MCF 10A (cell line): ENCODE measurements at places on chromosomes 16 and 17. TPM values are rescaled to one million over a fixed set of nuclear protein-coding genes. Genes with fewer than 3 reads are reported as not detected.

DNA sequence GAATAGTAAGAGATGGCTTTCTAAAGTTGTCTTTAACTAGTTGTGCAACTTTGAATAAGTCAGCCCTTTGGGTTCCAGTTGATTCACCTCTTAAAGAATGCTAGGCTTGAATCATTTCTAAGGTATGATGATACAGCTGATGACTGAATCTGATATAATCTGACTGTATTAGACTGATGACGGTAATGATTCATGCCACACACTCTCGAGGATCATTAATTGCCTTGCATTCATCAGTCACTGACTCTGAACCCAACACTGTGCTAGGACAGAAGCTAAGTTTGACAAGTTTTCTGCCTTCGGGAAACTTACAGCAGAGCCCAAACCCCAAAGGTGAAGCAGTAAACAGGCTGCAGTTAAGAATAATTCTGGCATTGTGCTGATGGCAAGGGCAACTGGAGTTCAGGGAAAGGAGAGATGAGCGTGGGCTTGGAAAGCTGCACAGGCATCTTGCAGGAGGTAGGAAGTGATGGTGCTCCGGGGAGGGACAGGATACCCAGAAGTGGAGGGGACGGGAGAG, 25.8 kb downstream of the ASIC2 start:
- no peak overlapping the region for H3K4me3 ChIP-seq
- H3K36me3 ChIP-seq, result no peaks in the 10 kb centered on the region
- H3K27me3 ChIP-seq, result no peaks in the 10 kb centered on the region
- peak; percentile 66 for DNase-seq
- H3K27ac ChIP-seq, result no peak overlapping the region

The ABCA10 gene
- total RNA-seq, result 18.3 and 24.7 TPM in 2 replicates

DNA sequence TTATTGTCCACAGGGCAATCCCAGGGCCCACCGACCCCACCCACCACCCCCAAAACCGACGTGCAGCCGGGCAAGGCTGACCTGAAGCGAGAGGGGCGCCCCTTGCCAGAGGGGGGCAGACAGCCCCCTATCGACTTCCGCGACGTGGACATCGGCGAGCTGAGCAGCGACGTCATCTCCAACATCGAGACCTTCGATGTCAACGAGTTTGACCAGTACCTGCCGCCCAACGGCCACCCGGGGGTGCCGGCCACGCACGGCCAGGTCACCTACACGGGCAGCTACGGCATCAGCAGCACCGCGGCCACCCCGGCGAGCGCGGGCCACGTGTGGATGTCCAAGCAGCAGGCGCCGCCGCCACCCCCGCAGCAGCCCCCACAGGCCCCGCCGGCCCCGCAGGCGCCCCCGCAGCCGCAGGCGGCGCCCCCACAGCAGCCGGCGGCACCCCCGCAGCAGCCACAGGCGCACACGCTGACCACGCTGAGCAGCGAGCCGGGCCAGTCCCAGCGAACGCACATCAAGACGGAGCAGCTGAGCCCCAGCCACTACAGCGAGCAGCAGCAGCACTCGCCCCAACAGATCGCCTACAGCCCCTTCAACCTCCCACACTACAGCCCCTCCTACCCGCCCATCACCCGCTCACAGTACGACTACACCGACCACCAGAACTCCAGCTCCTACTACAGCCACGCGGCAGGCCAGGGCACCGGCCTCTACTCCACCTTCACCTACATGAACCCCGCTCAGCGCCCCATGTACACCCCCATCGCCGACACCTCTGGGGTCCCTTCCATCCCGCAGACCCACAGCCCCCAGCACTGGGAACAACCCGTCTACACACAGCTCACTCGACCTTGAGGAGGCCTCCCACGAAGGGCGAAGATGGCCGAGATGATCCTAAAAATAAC, 3.0 kb downstream of the SOX9 start:
- no peak overlapping the region for H3K4me3 ChIP-seq
- no peak for DNase-seq
- H3K36me3 ChIP-seq, result no peaks in the 10 kb centered on the region

DNA sequence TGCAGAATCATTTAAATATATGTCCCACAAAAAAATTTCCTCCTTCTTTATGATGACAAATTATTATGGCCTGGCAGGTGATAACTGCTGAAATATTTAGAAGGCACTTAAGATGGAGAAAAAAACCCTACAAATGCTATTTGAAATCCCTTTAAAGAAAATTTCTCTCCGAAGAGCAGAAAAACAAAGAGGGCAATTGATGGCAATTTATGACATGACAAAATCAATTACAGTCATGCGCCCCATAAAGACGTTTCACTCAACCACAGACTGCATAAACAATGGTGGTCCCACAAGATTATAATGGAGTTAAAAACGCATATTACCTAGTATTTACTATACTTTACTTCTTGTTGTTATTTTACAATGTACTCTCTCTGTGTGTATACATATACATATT, 25.2 kb upstream of the KIF2B start:
- H3K4me1 ChIP-seq, result no peaks in the 10 kb centered on the region
- H3K27ac ChIP-seq, result no peak overlapping the region
- no peaks in the 10 kb centered on the region for H3K27me3 ChIP-seq
- H3K4me3 ChIP-seq, result no peak overlapping the region
- H3K36me3 ChIP-seq, result no peaks in the 10 kb centered on the region

The NTN3 gene
- not detected in 2 replicates for total RNA-seq

- DNase-seq, result no peak
- H3K4me3 ChIP-seq, result no peak overlapping the region
Measured at GRCh38 chr16:82137822-82138167, 32.2 kb downstream of the MPHOSPH6 start.

GRCh38 chr16:25690552-25691143, 1.1 kb upstream of the HS3ST4 start:
- DNase-seq, result no peak
- H3K27ac ChIP-seq, result no peak overlapping the region
- no peak overlapping the region for H3K4me3 ChIP-seq
- H3K27me3 ChIP-seq, result no peaks in the 10 kb centered on the region
- no peaks in the 10 kb centered on the region for H3K36me3 ChIP-seq

- H3K4me3 ChIP-seq, result no peak overlapping the region
- H3K36me3 ChIP-seq, result peaks cover 97% of the 10 kb centered on the region
- no peak overlapping the region for H3K27ac ChIP-seq
- no peak for DNase-seq
Measured at GRCh38 chr17:37233036-37233435, 142.7 kb upstream of the C17orf78 start.

- H3K4me3 ChIP-seq, result peak overlapping the region; percentile 24
- peaks cover 8% of the 10 kb centered on the region for H3K4me1 ChIP-seq
- no peaks in the 10 kb centered on the region for H3K27me3 ChIP-seq
Measured at GRCh38 chr16:29943846-29944799, 17.8 kb upstream of the TMEM219 start.

DNA sequence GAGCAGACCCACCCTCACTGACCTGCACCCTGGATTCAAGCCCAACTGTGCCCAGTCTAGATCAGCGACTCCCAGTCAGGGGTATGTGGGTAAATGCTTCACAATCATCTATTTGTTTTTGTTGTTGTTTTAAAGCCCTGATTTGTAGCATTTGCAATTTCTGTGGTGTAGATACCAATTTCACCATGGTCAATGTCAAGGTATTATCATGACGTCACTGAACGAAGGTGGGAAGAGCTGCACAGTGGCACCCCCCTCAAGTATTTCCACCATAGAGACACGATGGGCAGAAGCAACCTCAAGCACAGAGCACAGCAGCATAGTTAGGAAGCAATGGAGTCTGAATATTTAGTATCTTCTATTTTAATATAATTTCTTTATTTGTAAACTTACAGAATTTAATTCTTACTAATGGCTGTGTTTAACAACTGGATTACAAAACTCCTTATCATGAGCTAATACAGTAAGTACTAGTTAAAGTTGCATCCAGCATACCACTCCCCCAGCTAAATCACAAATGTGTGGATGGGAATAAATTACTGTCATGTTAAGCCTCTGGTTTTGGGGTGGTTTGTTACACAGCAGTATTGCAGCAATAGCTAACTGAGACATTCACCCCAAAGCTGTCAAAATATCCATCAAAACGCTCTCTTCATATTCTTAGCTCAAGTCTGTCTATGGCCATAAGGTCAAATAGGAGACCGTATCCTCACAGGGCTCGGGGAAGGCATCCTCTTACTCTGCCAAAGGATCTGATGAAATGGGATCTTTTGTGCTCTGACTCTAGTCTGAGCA, 25.5 kb downstream of the ORC6 start:
- no peaks in the 10 kb centered on the region for H3K4me1 ChIP-seq
- H3K36me3 ChIP-seq, result no peaks in the 10 kb centered on the region
- no peak overlapping the region for H3K27ac ChIP-seq
- H3K27me3 ChIP-seq, result no peaks in the 10 kb centered on the region
- H3K4me3 ChIP-seq, result no peak overlapping the region

The CACNG4 gene
- not detected in 2 replicates for total RNA-seq

DNA sequence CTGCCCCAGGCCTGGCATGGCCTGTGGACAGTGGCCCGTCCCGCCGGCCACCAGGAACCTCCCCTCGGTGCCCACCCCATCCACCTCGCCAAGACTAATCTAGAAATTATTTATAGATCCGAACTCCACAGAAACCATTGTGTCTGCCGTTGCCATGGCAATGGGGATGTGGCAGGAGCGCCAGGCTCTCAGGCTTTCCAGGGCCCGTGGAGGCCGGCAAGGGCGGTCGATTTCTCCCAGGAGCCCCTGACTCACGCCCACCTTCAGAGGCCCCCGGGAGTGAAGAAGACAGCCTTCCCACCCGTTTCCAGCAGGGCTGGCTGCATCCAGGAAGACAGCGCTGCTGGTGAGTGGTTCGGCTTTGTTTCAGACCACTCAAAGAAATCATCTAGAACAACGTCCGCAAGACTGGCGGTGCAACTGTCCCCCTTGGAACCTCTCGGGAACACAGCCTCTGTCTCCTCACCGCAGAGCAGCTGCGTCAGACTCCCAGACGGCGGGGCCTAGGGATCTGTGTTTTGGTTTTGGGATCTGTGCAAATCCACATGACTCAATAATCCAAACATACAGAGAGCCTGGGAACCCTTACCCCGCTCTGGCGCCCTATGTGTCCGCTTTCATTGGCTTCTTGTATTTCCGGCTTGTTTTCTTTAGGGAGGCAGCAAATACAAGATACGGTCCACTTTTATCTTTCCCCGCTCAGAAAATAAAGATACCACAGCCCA, 48.5 kb upstream of the ZCCHC14 start:
- H3K4me1 ChIP-seq, result no peaks in the 10 kb centered on the region
- H3K27ac ChIP-seq, result no peak overlapping the region
- H3K4me3 ChIP-seq, result no peak overlapping the region
- no peak for DNase-seq
- no peaks in the 10 kb centered on the region for H3K36me3 ChIP-seq
- H3K27me3 ChIP-seq, result peaks cover 27% of the 10 kb centered on the region

- H3K4me1 ChIP-seq, result peaks cover 19% of the 10 kb centered on the region
- H3K27ac ChIP-seq, result peak overlapping the region; percentile 79
- peak; percentile 78 for DNase-seq
Measured at GRCh38 chr16:20849589-20850390, 43.5 kb downstream of the REXO5 start.

DNA sequence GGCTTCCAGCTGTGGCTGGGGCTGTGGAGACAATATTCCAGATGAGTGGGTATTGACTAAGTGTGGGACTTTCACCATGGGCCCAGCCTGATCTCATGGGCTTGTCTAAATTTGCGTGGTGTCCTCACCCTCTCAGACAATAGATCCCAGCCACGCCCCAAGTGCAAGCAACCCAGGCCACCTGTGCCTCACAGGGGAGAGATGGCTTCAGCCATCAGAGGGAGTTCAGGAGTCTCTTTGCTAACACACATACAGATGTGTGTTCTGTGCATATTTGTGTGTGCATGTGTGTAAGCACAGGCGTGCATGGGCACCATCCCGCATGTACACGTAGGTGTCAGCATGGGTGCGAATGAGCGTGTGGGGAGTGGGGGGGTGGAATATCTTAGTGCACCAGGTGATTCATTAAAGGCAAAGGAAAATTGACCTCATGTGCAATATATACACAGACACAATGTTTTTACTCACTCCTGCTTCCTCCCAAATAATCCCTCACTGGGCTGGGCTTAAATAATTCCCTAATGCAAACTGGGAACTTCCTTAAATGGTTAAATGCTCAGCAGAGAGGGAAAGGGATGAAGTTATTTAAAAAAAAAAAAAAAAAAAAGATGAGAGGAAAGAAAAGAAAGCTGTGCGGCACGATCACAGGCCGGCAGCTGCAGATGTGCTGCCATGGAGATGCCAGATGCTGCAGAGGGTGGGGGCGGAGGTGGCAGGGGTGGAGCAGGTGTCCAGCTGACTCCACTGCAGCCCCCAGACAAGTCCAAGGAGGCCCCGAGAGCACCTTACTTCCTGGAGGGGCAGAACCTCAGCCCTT, 24.0 kb upstream of the CDC42EP4 start:
- H3K36me3 ChIP-seq, result peaks cover 6% of the 10 kb centered on the region
- peak; percentile 68 for DNase-seq
- peaks cover 25% of the 10 kb centered on the region for H3K4me1 ChIP-seq
- H3K4me3 ChIP-seq, result peak overlapping the region; percentile 15

- no peaks in the 10 kb centered on the region for H3K36me3 ChIP-seq
- H3K4me3 ChIP-seq, result no peak overlapping the region
- no peak overlapping the region for H3K27ac ChIP-seq
- no peaks in the 10 kb centered on the region for H3K27me3 ChIP-seq
- H3K4me1 ChIP-seq, result no peaks in the 10 kb centered on the region
Measured at GRCh38 chr16:83606486-83607030, 201.2 kb upstream of the HSBP1 start.

DNA sequence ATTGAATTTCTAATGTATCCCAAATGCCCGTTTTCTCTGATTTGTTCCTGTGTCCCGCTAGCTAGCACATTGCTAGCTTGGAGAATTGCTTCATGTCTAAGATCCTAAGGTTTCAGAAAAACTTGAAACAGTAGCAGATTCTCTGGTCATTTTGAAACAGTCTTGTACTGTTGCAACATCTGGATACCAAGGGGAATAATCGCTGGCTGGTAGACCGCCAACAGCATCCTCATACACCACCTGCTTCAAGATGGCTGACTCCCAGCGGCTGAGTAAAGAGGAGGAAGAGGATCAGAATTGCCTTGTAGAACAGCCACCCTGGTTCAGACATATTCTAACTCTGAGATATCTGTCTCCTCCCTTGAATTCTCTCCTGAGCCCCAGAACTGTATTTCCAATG, 226.7 kb upstream of the ELAC2 start:
- H3K27ac ChIP-seq, result no peak overlapping the region
- peaks cover 76% of the 10 kb centered on the region for H3K27me3 ChIP-seq
- no peaks in the 10 kb centered on the region for H3K4me1 ChIP-seq
- peak; percentile 35 for DNase-seq
- no peaks in the 10 kb centered on the region for H3K36me3 ChIP-seq
- H3K4me3 ChIP-seq, result no peak overlapping the region

The NPIPA8 gene
- total RNA-seq, result 25.0 and 32.6 TPM in 2 replicates

- H3K27ac ChIP-seq, result peak overlapping the region; percentile 98
- peak; percentile 61 for DNase-seq
- H3K4me3 ChIP-seq, result peak overlapping the region; percentile 89
- H3K27me3 ChIP-seq, result no peaks in the 10 kb centered on the region
- H3K4me1 ChIP-seq, result peaks cover 16% of the 10 kb centered on the region
Measured at GRCh38 chr17:31008374-31009041, 37.7 kb downstream of the RNF135 start.

GRCh38 chr16:73369851-73370250, 321.9 kb upstream of the ZFHX3 start:
- no peak for DNase-seq
- H3K4me3 ChIP-seq, result no peak overlapping the region
- H3K36me3 ChIP-seq, result no peaks in the 10 kb centered on the region
- peaks cover 95% of the 10 kb centered on the region for H3K27me3 ChIP-seq
- H3K27ac ChIP-seq, result no peak overlapping the region

- no peak overlapping the region for H3K4me3 ChIP-seq
- no peaks in the 10 kb centered on the region for H3K4me1 ChIP-seq
- H3K27me3 ChIP-seq, result no peaks in the 10 kb centered on the region
- H3K36me3 ChIP-seq, result peaks cover 6% of the 10 kb centered on the region
Measured at GRCh38 chr16:5790512-5790911, 692.9 kb upstream of the EEF2KMT start.

The CD300E gene
- total RNA-seq, result not detected in 2 replicates

- H3K27me3 ChIP-seq, result no peaks in the 10 kb centered on the region
- H3K27ac ChIP-seq, result no peak overlapping the region
- H3K4me3 ChIP-seq, result no peak overlapping the region
Measured at GRCh38 chr17:49680314-49680713, 2.4 kb upstream of the SPOP start.
